ENCODE measurements at places on chromosomes 7 and 10.

- DNase-seq, result no peak
Observed at GRCh38 chr10:21823617-21824016, 179.9 kb downstream of the DNAJC1 start.

DNA sequence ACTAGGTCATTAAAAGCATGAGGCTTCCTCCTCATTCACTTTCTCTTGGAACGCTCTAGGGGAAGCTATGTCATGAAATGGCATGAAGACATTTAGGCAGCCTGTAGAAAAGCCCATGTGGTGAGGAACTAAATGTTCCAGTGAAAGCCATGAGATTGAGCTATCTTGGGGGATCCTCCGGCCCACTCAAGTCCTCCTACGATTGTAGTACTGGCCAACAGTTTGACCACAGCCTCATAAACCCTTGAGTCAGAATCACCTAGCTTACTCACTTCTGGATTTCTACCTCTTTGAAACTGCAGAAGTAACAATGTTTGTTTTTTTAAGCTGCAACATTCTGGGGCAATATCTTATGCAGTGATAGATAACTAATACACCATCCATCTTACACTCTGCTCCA, 605.1 kb downstream of the SORCS1 start:
- DNase-seq, result no peak

GRCh38 chr10:8017277-8017676, 37.2 kb upstream of the GATA3 start:
- no peak for DNase-seq

- no peak for DNase-seq
Observed at GRCh38 chr7:30910411-30911073, 1.1 kb upstream of the AQP1 start.

- DNase-seq, result no peak
Observed at GRCh38 chr10:37789590-37789989, 67.8 kb downstream of the ZNF248 start.

DNA sequence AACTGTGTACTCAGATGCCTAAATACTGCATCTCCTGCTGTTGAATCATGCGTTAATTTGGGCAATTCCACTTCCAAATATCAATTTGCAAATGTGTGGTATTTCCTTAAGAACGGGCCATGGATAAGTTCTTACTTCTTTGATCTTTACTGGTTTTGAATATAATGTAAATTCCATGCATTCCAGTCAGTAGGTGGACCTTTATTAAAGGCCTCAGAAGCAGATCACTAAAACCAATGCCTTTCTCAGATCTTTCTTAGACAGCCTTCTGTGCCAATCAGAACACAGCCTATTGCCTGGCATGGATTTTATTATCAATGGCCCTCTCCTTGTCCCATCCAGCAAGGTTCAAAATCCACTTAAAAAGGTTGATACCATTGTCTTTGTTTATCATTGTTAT, 21.5 kb upstream of the POM121L12 start:
- DNase-seq, result no peak
